Foreskin keratinocyte (primary cell): ENCODE measurements at places on chromosomes 12 and 14. TPM values are rescaled to one million over a fixed set of nuclear protein-coding genes. Genes with fewer than 3 reads are reported as not detected.

DNA sequence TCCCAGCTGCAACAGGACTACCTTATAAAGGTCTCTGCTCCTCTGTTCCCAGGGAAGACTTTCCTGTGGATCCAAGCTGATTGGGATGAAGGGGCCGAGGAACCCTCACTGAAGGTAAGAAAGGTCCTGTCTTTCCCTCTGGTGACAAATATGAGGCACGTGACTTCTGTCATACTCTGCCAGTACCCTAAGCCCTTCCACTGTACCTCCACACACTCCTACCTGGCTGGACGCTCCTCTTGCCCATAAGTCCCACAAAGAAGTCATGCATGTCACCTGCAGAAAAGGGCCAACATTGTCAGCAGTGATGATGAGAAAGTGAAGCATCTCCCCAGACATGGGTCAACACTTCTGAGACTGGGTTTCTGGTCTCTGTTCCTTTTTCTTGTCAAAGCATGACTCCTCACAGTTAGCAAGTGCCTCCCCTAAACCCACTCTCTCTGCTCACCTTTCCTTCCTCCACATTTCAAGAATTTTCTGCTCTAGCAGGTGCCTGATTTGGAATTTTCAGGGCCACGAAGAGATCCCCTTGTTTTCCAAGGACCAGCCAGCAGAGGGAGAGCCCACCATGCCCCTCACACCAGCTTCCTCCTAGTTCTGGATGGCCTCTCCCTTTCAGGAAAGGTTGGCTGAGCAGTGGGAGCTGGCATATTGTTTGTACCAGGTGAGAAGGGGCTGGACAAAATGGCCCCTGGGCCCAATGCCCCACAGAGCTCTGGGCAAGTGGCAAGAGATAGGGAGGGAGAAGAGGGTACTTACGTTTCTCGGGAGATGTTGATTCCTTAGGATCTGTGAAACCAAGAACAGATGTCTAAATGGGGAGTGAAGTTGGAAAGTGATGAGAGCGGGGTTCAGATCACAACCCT, 3.5 kb downstream of the TAC3 start:
- no peak for DNase-seq

- peak; percentile 27 for DNase-seq
Observed at GRCh38 chr12:19643635-19644034, 204.3 kb downstream of the AEBP2 start.

The BMP4 gene
- total RNA-seq = 8.6 and 13.7 TPM in 2 replicates

The PRIMA1 gene
- total RNA-seq = not detected in 2 replicates

DNA sequence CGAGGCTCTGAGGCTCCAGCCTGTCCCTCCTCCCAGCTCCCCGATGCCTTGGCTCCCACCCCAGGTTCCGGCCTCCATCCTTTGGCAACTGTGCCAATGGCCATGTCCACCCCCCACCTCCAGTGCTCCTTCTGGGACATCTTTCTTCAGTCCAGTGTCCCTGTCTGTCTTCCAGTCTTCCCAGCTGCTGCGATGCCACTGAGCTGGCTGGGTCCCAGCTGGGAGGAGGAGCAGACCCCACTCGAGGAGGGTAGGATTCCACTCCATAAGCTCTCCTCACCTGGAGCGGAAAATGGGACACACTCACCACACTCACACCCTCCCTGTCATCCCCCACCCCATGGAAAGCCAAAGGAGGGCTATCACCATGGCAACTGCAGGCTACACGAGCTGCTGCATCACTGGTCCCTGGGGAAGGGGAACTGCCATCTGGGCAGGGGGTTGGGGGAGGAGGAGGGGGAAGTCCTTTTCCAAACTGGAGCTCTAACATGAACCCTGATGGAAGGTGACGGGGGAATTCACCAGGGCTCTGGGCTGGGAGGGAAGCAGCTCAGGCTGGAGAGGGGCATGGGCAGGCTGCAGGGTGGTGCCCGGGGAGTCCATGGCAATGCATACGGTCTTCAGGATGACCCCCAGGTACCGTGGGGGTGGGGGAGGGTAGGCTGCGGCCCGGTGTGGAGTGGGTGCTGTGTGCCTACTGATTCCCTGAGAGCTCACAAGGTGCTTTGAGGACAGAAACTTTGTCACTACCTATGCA, 94.3 kb downstream of the LRRC74A start:
- no peak for DNase-seq

- DNase-seq = no peak
Observed at GRCh38 chr12:46134205-46134811, 134.5 kb downstream of the SLC38A1 start.

The RDH12 gene
- total RNA-seq = 0.07 TPM in 1 of 2 replicates, not detected in the other

GRCh38 chr12:7797698-7798398, 8.6 kb downstream of the NANOG start:
- peak; percentile 34 for DNase-seq

DNA sequence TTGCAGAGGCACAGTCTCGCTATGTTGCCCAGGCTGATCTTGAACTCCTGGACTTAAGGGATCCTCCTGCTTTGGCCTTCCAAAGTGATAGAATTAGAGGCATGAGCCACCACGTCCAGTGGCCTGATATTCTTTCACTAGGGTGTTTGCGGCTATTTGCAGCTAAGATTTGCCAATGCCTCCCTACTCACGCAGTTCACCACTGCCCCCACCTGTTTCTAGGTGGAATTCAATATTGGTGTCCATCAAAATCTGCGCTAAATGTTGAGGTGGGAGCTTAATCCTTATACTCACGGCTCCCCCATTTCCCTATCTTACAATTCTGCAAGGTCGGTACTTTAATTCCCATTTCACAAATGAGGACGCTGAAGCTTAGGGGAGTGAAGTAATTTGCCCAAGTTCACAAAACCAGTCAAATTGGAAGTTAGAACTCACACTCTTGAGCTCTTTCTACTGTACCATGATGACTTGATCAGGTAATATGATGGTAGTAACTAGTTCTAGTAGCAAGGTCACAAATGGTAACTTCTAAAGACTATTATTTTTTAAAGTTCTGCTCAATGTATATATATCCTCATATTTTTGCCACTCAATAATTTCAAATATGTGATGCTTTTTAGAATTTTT, 22.1 kb upstream of the LRRC9 start:
- DNase-seq = no peak

GRCh38 chr14:60508707-60509437, at the start of gene SIX6:
Gene SIX6, plus strand, starts transcription at chr14:60509146. Its CDS starts 253 bp downstream, at chr14:60509399.
- no peak for DNase-seq

GRCh38 chr14:102317564-102318248, 1.8 kb upstream of the ZNF839 start:
- peak; percentile 26 for DNase-seq

DNA sequence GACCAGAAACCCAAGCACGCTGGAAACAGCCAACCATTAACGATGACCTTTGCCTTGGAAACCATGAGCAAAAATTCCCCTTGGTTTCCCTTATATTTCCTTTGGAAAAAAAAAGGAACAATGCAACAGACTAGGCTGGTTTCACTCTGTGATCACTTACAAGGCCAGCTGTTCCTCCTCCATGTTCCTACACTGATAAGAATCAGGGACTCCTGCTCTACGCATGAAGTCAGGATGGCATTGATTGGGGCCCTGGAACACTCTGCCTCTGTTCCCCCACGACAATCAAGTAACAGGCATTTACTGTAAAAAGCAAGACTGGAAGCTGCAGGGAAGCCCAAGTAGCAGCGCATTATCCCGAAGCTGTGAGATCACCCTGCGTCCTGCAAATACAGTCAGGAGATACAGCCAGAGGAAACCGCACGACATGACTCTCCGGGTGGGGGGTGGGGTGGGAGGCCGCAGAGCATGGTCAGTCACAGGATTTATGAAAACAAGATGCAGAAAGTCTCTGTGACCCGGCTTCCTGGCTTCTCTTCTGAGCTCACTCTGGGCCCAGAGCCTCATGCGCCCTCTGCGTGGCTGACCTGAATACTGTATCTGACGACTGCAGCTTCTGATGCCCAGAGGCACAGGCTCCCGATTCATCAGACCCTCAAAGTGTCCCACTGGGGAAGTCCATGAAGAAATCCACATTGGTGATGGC, 31.1 kb downstream of the SSH1 start:
- no peak for DNase-seq

- DNase-seq = no peak
Observed at GRCh38 chr12:28424965-28425364, 234.7 kb downstream of the CCDC91 start.

DNA sequence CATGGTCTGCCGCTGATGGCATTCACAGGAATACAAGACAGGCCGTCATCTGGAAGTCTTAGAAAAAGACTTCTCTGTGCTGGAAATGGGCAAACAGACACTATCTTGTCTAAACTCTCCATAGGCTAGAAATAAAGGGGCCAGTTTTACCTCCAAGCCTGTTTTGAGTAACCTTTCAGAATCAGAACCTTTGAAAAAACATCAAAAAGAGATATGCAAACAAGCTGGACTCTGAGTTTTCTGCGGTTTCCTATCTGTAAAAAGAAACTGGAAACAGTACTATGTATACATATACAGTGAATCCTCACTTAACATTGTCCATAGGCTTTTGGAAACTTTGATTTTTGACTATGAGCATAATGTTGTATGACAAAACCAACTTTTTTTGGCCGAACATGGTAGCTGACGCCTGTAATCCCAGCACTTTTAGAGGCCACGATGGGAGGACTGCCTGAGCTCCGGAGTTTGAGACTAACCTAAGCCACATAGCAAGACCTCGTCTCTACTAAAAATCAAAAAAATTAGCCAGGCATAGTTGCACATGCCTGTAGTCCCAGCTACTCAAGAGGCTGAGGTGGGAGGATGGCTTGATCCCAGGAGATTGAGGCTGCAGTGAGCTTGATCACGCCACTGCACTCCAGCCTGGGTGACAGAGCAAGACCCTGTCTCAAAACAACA, 92.9 kb upstream of the MAX start:
- no peak for DNase-seq

The C12orf54 gene
- total RNA-seq = 4.3 and 5.7 TPM in 2 replicates

DNA sequence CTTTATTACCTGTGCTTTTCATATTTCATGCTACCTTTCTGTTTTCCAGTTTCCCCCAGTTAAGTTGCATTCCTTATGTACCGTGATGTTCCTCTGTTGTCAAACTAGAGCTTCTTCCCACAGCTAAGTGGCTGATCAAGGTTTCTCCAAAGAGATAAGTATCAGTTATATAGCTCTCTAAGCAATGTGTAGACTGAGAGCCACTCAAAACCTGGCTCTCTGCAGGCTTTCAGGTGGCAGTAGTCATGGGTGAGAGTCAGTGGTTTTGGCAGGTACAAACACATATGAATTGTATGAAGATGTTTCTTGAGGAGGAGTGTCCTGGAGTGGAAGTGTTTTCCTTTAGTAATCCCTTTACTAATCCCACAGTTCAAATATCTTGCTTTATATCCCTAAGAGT, 28.4 kb downstream of the TXNRD1 start:
- DNase-seq = no peak

GRCh38 chr12:96197503-96198272, 3.5 kb downstream of the ELK3 start:
- peak; percentile 97 for DNase-seq

GRCh38 chr14:28765831-28766468, 637 bp upstream of the FOXG1 start:
- DNase-seq = no peak

DNA sequence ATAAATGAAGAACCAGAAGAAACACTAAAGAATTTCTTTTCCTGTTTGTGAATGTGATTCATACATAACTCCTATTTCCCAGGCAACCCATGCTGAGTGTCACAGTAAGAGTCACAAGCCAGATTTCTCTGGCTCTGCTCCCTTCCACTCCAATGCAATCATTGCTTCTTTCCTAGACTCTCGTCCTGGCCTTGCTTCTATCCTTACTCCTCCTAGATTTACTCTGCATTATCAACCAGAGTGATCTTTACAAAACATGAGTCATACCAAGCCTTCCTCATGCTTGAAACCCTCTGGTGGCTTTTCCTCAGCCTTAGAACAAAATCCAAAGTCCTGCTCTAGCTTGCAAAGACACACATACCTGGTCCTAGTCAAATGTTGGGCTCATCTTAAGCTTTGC, 13.3 kb downstream of the IL22 start:
- peak; percentile 66 for DNase-seq

GRCh38 chr14:97248973-97249372, 451.8 kb downstream of the VRK1 start:
- DNase-seq = no peak

- no peak for DNase-seq
Observed at GRCh38 chr14:91555531-91555930, 45.4 kb upstream of the PPP4R3A start.

DNA sequence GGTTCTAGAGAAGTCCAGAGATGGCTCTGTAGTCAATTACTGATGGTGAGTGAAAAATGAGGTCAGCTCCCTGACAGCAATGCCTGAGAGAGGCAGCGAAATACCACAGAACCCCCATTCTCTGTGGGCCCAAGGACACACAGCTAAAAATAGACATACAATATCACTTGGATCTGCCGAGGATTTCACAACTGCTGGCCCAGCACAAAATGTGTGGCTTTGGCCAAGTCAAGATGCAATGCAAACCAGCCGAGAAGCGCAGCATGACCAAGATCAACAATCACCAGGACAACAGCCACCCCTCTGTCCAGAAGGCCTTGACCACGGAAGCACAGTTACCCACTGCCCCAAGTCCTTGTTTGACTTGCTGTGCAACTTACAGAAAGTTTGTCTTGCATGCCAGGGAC, 52.2 kb downstream of the CKAP4 start:
- DNase-seq = no peak

The IL26 gene
- total RNA-seq = not detected in 2 replicates

DNA sequence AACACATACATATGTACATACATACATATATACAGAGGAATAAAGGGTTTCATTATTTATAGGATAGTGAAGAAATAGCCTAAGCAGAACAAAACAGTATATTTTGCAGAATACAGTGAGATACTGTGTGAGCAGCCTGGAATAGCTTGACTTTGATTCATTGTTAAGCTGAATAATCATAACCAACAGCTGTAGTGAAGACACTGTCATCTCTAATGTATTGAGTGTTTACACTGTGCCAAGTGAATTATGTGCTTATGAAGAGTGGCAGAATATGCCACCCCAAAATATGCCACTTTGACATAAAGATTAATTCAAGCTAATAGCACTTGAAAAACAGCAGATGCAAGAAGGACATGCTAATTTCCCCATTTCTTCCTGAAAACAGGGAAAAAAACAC, 48.2 kb upstream of the LRFN5 start:
- DNase-seq = no peak

The FAM186B gene
- total RNA-seq = 0.32 and 0.37 TPM in 2 replicates

The SELPLG gene
- total RNA-seq = 0.25 and 0.34 TPM in 2 replicates

The AGAP2 gene
- 0.35 and 0.82 TPM in 2 replicates for total RNA-seq

The TTC7B gene
- total RNA-seq = 46.5 and 50.3 TPM in 2 replicates

- DNase-seq = no peak
Observed at GRCh38 chr14:70097576-70098249, 91.0 kb downstream of the SLC8A3 start.
